ENCODE measurements at places on chromosomes 16 and 17.

DNA sequence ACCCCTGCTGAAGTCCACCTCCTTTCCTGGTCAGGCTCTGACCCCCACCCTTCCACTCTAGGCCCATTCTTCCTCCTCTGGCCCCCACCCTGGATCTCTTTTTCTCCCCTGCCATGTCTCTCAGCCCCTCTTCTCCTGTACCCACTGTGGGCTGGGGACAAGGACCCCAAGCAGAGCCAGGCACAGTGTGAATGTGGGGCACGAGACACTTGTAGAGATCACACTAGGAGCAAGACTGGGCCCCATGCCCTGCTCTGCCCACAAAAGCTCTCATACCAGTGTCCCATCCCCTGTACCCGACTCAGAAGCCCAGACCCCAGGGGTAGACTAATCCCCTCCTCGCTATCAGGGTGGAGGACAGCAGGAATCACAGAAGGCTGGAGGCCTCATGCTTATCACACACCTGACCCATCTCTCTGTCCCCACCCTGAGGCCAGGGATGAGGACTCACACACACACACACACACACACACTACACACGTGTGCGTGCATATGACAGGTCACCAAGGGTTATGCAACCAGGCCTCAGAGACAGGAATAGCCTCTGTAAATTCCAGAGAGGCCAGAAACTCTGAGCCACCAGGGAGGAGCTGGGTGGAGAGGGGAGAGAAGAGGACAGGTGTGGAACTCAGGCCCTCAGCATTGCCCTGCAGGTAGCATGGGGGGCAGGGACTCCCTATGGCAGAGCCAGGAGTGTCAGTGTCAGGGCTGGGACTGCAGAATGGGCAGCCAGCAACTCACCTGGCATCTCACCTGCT lies 21.1 kb downstream of the ARHGAP27 start:
- no peak for DNase-seq

GRCh38 chr16:84349862-84350684 lies 18.3 kb upstream of the ATP2C2 start:
- no peak for DNase-seq

GRCh38 chr17:49646391-49647255 lies 31.3 kb downstream of the SPOP start:
- no peak for DNase-seq

DNA sequence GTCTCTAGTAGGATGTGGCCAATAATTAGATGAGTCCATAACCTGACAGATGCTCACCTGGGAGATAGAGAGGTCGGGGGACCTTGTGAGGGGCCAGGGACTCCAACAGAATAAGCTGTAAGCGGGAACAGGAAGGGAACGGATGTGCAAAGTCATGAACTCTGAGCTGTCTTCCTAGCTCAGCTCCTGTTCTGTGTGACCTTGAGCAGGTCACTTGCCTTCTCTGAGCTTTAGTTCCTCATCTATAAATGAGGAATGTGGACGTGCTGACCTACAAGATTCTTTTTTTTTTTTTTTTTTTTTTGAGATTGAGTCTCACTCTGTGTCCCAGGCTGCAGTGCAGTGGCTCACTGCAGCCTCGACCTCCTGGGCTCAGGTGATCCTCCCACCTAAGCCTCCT lies 58.9 kb downstream of the AKAP1 start:
- no peak for DNase-seq

DNA sequence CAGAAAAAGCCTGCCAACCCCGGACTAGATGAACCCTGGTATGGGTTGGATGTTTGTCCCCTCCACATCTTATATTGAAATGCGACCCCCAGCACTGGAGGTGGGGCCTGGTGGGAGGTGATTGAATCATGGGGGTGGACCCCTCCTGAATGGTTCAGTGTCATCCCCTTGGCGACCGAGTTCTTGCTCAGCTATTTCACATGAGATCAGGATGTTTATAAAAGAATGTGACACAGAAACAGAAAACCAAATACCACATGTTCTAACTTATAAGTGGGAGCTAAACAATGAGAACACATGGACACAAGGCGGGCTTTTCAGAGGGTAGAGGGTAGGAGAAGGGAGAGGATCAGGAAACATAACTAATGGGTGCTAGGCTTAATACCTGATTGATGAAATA lies 576.0 kb upstream of the HSBP1 start:
- DNase-seq = no peak

DNA sequence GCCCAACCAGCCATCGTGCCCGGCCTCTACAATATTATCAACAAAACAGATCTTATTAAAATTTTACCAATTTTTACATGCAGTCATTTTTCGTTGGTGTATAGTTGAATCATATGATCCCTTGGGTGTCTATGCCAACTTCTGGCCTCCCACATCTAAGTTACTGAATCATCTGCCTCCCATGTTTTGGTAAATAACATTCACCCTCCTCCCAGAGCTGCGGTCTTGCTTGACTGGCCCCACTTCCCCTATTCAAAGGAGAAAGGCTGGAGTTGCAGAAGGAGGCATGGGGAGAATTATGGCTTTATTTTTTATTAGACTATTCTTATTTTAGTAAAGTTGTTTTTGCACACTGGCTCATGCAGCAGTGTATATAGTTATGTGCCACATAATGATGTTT lies 18.5 kb upstream of the CCL23 start:
- DNase-seq = no peak

- DNase-seq = no peak
Observed at GRCh38 chr17:50602836-50603235, 31.8 kb upstream of the ABCC3 start.

DNA sequence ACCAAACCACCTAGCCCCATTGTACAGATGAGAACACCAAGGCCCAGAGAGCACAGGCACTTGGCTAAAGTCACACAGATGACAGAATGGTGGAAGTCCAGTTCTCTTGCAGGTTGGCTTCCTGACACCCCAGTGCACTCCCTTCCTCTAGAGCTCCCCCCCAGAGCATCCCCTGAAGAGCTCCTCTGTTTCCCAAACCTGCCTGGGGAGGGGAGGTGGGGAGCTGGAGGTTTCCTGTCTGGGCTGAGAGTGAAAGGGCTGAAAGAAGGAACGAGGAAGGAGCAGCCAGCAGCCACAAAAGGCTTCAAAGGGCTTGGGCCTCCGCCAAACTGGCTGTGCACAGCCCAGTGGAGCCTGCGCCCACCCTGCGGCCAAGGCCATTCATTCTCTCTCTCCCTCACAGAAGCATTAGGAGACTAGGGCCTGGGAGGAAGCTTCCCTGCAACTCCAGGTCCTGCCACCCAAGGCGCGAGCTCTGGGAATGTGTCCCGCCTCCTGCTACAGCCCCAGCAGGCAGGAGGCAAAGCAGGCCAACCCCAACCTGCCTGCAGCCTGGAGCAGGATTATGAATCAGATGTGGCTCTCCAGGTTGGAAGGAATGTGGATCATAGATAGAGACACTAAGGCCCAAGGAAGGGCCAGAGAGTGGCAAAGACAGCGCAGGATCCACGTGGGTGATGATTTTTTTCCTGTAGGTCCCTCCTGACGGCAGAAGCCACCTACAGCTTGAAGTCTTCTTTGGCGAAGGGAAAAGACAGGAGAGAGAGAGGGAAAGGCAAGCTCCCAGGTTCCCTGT lies 913 bp downstream of the SLC13A5 start:
- no peak for DNase-seq

GRCh38 chr17:57874434-57875289 lies 24.8 kb upstream of the MRPS23 start:
- no peak for DNase-seq

- DNase-seq = no peak
Observed at GRCh38 chr16:75097941-75098901, 18.4 kb downstream of the LDHD start.

DNA sequence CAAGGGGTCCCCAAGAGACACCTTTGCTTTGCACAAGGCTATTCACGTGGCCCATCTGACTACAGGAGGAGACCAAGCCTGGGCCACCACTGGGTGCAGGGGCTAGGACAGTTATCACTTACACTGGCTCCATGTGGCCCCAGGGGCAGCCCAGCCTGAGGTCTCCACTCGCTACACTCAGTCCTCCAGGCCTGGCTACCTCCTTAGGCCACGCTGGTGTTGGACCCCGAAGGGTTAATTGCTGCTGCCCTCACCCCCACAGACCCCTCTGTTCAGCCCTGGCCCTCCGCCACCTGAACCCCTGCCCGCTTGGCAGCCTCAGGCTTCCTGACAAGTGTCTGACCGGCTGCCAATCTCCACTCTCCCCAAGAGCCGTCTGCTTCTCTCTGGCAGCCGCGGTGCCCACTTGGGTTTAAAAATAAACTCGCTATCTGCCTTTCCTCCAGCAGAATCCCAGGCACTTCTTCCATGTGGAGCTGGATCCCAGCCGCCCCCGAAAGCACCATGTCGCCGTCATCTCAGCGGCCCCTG lies 27.8 kb downstream of the ADAM11 start:
- DNase-seq = no peak

- DNase-seq = no peak
Observed at GRCh38 chr17:6078458-6078871, 8.3 kb downstream of the WSCD1 start.

DNA sequence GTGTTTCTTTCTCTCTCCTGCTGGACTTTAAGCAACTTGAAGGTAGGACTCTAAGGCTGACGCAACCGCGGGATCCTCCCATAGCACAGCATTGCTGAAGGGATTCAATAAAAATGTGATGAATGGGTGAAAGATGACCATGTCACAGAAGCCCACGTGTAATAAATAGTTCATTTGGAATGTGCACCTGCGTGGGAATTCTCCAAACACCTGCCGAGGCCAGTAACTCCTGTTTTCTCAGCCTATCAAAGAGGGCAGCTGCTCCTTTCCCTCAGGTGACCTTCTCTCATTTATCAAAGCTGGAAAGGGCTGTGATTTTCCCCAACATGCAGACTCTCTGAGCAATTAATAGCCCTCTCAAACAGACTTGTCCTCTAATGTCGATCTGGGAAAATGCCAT lies 235.7 kb downstream of the STX8 start:
- DNase-seq = no peak

GRCh38 chr17:74832421-74832820 lies 27.3 kb downstream of the GRIN2C start:
- DNase-seq = no peak

- no peak for DNase-seq
Observed at GRCh38 chr17:38419508-38419981, 8.7 kb upstream of the ARHGAP23 start.

DNA sequence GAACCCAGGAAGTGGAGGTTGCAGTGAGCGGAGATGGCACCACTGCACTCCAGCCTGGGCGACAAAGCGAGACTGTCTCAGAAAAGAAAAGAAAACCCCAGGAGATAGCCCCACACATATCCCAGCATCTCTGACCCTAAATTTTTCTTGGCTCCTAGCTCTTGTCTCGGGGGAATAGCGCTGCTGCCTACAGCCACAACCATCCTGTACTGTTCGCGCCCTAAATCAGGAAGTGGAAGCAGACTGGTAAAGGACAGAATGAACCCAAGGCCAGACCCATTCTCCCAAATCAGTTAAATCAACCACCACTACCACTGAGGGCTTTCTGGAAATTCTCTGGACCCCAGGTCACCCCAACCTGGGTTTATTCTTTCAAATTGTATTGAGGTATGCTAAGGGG lies 1.7 kb downstream of the CTDNEP1 start:
- no peak for DNase-seq

- DNase-seq = no peak
Observed at GRCh38 chr17:43213545-43213944, 1.9 kb downstream of the TMEM106A start.

DNA sequence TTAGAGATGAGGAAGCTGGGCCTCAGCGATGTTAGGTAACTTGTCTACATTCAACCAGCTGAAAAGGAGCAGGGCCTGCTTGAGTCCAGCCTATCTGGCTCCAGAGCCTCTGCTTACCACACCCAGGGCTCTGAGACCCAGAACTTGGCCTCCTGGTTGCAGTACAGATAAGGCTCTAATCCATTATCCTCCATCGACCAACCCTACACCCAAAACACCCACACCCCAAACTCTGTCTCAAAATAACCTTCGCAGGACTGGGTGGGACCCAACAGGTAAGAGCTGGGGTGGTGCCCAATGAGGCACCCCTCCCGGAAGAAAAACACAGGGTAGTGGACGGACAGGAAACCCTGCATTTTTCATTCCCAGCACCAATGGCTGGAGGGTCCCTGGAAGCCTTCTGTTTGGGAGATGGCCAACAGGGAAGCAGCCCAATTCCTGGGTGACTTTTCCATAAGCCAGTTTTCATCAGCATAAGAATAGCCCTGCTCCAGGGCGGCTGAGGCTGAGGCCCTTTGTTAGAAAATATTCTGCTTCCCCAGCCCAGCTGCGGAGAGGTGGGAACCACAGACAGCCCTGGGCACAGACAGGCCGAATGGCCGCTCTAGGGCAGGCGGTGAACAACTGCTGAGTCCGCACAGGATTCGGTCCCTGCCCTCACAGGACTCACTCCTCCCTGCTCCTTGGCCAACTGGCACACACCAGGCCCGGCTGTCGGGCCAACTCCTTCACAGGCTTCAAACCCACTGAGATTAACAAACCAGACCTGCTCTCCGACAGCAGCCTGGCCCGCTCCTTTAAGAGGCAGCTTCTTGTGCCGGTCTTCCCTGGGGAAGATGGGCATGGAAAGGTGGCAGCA lies 9.8 kb downstream of the SMIM5 start:
- DNase-seq = no peak

GRCh38 chr17:16345565-16345964 lies 7.7 kb downstream of the CENPV start:
- DNase-seq = no peak

- no peak for DNase-seq
Observed at GRCh38 chr17:44191369-44191768, 4.6 kb downstream of the TMUB2 start.

DNA sequence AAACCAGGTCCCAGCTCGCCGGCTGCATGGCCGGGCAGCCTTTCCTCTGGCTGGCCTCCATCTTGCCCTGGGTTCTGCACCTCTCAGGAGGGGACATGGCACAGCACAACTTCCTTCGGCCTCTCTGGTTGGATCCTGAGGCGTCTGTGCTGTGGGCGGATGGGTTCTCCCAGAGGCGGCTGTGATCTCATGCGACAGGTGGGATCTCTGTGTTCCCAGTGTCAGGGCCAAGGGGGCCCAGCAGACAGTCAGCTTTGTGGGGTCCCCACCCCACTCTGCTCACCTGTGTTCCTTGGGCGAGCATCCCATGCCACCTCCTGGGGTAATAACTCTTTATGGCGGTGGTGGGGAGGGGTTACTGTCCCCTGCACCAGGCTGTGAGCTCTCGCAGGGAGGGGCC lies 35.8 kb downstream of the FA2H start:
- no peak for DNase-seq

- DNase-seq = no peak
Observed at GRCh38 chr16:10090816-10091215, 91.4 kb downstream of the GRIN2A start.

DNA sequence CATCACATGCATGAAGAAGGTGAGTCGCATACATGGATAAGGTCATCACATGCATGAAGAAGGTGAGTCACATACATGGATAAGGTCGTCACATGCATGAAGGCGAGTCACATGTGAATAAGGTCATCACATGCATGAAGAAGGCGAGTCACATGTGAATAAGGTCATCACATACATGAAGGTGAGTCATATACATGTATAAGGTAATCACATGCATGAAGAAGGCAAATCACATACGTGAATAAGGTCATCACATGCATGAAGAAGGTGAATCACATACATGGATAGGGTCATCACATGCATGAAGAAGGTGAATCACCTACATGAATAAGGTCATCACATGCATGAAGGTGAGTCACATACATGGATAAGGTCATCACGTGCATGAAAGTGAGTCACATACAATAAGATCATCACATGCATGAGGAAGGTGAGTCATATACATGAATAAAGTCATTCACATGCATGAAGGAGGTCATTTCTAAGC lies 105.1 kb upstream of the SDK2 start:
- DNase-seq = no peak

- DNase-seq = no peak
Observed at GRCh38 chr17:21125862-21126261, 902 bp upstream of the DHRS7B start.

- DNase-seq = no peak
Observed at GRCh38 chr16:56977823-56978430, 11.4 kb upstream of the NLRC5 start.

Measured in NCI-H1417 treated with DMSO at 0.1 percent for 48 hours (cell line).